ENCODE measurements at places on chromosomes 2 and 18.

DNA sequence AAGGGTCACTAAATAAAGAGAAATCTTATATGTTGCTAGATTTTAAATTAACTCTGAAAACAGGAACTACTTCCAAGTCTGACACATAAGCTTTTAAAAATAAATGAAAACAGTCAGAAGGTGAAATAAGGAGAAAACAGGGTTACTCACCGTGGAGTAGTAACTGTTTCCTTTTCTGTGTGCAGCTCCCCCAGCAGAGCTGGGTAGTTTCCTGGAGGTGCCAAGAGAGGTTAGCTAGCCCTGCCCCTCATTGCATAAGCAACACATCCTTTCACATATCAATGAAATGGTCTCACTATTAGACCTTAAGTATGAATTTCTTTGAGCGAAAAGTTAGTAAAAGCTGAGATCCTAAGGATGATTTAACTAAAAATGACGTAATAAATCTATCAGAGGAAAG is 54.0 kb upstream of the GPR75 start:
- no peak for DNase-seq

- no peak for DNase-seq
Observed at GRCh38 chr2:151051574-151052220, 210.0 kb downstream of the RBM43 start.

DNA sequence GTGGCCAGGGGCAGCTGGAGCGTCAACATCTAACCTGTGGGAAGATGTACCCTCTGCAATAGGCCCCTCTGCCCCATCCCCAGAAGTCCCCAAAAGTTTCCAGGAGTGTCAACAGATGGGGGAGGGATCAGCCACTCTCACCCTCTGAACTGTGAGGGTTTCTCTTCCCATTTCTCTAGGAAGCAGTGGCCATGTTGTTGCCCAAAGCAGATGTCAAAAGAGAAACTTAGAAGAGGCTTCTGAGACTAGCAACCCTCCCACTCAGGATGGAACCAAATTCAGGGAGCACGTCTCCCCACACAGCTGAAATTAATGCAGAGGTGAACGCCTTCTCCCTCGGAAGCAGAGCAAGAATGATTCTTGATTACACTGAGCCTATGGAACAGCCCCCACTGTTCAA is 70.3 kb downstream of the ARL4C start:
- no peak for DNase-seq

GRCh38 chr2:5976531-5977065 is 284.4 kb downstream of the SOX11 start:
- DNase-seq, result no peak

DNA sequence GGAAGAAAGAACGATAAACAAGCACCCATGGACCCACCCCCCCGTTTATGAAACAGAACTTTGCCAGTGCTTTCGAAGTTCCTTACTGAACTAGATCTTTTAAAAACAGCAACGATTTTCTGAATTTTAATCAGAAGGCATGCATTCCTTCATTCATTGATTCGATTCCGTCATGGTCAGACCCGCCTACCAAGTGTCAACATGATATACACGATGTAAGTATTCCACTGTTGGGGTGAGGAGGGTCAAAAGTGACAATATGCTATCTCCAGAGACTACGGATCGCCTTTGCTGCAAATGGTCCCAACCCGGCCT is 316 bp upstream of the FMNL2 start:
- DNase-seq, result no peak

DNA sequence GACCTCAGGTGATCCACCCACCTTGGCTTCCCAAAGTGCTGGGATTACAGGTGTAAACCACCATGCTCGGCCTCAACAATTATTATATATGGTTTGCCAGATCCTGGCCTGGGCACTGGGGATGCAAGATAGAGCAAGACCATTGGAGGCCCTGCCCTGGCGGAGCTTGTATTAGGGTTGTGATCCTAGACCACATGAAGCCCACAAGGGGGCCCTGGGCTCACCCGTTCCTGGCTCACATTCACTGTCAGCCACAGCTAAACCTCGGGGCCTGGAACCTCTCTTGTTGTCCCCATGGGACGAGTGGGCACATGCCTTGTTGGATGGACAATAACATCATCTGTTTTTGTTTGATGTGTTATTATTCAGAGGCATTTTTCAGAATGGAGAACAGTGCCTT is 14.9 kb downstream of the HPCAL1 start:
- no peak for DNase-seq

- no peak for DNase-seq
Observed at GRCh38 chr2:146412625-146413024, 1432.2 kb upstream of the ACVR2A start.

DNA sequence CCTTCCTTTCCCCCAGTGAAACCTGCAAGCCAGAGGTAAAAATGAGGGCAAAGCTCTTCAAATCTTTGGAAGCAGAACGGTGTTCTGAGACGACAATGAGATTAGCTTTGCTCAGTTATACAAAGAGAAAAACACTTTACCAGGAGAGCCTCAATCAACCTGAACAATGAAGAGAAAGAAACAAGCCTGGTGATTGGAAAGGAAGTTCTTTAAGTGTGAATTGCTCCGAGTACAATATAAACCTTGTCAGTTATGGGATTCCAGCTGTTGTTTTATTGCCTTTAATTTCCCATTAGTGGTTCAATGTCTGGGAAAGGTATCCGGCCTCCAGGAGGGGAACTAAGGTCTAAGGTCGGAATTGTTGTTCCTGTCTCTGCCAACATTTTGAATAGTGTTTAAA is 901.6 kb downstream of the EPHA4 start:
- no peak for DNase-seq

DNA sequence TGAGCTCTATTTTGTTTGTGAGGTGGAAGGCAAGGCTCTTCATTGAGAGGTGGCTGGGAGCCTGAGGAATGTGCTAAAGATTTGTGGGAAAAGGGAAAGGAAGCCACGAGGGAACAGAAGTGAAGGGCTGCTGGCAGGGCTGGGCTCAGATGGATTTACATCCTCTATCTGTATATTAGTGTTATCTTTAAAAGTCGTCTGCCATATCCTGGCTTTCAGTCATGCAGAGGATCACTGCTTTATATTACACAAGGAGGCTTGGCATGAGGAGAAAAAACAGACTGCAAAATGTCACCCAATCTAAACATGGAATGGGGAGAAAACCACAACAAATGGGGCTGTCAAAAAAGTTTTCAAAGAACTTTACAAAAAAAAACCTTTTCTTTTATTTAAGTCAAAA is 434.4 kb downstream of the HRH4 start:
- DNase-seq, result no peak

DNA sequence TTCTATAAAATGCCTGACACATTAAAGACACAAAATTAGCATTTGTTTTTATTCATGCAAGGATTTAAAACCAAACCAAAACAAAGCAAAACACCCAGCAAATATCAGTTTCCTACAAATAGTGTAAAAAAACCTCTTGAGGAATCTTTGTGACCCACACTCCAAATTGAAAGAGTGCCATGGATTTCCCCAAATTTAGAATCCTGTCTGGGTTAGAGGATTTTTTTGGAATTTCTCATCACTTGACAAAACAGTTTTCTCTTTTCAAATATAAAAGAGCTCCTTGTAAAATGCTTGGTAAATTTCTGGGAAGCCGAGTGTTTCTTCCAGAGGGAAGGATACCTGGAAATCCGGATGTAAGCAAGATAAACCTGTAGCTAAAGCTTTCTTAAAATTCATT is 1.7 kb upstream of the FN1 start:
- DNase-seq, result no peak

DNA sequence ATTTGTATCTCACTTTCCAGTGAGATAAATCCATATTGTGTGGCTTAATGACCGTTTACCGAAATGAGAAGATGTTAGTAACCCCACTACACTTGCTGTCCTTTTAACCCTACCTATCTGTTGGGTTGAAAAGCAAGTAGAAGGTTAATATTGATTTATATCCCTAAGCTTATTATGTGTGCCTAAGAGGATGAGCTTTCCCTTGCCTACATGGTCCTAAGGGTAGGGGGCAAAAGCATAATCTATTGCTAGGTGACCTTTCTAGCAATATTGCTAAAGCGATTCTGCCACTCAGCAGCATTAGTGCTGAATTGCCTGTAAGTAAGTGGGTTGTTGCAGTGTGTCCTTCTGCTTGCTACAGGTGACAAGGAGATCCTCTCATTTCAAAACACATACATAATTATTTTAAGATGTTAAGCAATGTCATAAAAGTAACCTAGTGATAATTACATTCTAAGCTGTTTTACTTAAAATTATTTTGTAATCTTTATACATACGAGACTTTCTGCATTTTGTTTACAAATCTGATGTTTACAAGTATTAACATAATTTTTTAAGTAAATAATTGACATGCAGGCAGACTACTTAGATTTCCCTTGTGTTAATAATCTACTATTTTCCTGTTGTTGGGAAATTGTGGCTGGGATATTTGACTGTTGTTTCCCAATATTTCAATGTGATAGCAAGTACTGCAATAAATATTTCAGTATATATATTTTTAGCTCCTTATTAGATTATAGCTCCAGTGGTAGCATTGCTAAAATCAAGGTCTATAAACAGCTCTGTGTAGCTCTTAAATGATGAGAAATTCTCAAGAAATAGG is 49.1 kb upstream of the CABYR start:
- DNase-seq, result no peak

GRCh38 chr2:27105981-27106380 is 12.9 kb downstream of the CGREF1 start:
- no peak for DNase-seq

GRCh38 chr2:24020244-24020643 is 10.4 kb downstream of the MFSD2B start:
- DNase-seq, result no peak

All from hypothalamus (tissue), 51 donors.